ENCODE measurements at places on chromosomes 2 and 18. TPM values are rescaled to one million over a fixed set of nuclear protein-coding genes. Genes with fewer than 3 reads are reported as not detected.

SERPINB4 gene
- not detected for total RNA-seq

ALLC gene
- not detected for total RNA-seq

NYAP2 gene
- not detected for total RNA-seq

NAT8 gene
- not detected for total RNA-seq

BCL2L11 gene
- total RNA-seq: 2.0 TPM

DNA sequence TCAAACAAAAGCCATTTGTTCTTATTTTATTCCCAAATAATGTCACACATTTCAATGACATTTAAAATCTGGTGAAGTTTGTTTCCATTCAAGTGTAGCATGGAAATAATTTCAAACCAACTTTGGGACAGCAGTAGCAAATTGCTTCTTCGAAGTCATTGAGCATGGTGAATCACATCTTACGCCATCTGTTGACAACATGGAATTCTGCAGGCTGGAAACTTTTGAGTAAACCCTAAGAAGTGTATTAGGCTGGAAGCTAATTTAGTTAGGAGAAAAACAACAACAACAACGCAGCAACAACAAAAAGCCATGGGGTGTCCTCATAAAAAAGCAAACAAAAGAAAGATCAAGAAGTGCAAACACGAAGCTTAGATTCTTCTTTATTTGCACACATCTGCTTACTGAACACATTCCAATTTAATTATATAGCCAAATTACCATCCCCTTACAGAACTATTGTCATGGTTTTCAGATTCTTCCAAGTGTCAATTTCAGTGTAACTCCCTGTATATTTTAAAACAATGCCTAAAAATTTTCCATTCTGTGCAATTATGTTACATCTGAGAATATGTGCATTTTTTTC is 659.0 kb upstream of the CDH7 start:
- DNase-seq: no peak

- DNase-seq: no peak
Observed at GRCh38 chr2:155372969-155373368, 674.5 kb downstream of the KCNJ3 start.

DNA sequence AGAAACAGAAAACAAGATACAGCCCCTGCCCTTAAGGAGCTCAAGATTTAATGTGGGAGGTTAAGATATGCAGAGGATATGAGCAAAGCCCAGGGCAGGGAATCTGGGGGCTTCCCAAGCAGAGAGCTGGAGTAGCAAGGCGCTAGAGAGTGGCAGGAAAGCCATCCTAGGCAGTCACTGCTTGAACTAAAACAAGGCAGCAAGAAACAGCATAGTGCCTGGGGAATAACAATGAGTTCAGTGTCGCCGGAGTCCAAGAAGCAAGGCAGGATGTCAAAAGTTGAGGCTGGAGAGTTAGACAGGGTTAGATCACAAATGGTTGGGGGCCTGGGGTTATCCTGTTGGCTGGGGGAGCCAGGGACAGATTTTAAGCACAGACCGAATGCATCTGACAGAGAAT is 24.6 kb downstream of the CDH2 start:
- DNase-seq: no peak

- peak; percentile 42 for DNase-seq
Observed at GRCh38 chr18:22276334-22276713, 106.9 kb downstream of the GATA6 start.

- no peak for DNase-seq
Observed at GRCh38 chr2:185978634-185979407, 240.2 kb downstream of the FSIP2 start.

GRCh38 chr2:58215429-58215828 is 25.7 kb downstream of the FANCL start:
- no peak for DNase-seq

- DNase-seq: no peak
Observed at GRCh38 chr2:105243961-105244360, 2.4 kb downstream of the GPR45 start.

DNA sequence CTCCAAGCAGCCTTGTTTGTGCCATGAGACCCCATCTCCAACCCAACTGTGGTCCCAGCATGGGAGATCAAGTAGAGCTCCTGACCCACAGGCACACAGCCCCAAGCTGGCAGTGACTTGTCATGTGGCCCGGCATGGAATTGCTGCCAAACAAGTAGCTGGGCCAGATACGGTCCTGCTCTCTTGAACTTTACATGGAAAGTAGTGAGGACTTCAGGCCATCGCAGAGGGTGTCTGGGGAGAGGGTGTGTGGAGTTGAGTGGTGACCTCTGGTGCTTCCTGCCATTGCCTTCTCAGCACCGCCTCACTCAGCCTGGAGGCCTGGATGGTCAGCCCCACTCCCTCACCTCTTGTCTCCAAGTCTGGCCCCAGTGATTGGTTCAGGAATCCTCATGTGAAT is 10.9 kb upstream of the SLC4A3 start:
- no peak for DNase-seq
